ENCODE measurements at places on chromosomes 7 and 10.
A peak's percentile ranks its signal among the peaks of the same experiment; 100 is the strongest.

- DNase-seq, result peak; percentile 72
Measured at GRCh38 chr7:142357953-142358520, 100.2 kb upstream of the PRSS58 start.

GRCh38 chr7:136698231-136698630 is 170.2 kb upstream of the CHRM2 start:
- DNase-seq, result no peak

DNA sequence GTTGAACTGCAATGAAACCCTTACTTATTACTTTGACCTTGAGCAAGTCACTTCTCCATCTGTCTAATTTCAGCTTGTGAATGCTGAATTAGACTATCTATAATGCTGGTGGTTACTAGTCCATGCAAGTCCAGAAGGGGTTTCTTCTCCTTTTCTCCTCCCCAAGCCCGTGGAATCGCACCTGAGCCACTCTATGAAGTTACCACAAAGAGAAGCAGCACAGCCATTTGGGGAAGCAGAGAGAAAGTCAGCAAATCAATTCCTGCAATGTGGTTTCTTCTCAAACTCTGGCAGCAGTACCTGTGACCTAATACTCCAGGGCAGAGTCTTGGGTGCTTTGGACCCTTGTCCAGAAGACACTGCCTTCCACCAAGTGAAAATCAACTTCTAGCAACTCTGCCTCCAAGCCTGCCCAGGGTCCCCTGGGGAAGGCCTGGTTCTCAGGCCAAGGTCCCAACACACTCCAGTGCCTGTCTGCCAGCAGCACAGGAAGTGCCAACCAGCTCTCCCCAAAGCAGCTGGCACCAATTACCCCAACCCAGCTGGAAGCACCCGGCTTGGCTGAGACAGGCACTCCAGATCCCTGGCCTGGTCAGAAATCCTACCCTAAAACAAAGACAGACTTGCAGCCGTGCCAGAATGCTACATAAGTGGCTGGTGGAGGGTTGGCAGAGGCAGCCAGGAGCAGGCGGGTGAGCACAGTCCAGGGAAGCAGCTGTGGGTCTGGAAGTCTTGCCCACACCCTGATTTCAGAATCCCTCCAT is 200.3 kb downstream of the LSM5 start:
- no peak for DNase-seq

DNA sequence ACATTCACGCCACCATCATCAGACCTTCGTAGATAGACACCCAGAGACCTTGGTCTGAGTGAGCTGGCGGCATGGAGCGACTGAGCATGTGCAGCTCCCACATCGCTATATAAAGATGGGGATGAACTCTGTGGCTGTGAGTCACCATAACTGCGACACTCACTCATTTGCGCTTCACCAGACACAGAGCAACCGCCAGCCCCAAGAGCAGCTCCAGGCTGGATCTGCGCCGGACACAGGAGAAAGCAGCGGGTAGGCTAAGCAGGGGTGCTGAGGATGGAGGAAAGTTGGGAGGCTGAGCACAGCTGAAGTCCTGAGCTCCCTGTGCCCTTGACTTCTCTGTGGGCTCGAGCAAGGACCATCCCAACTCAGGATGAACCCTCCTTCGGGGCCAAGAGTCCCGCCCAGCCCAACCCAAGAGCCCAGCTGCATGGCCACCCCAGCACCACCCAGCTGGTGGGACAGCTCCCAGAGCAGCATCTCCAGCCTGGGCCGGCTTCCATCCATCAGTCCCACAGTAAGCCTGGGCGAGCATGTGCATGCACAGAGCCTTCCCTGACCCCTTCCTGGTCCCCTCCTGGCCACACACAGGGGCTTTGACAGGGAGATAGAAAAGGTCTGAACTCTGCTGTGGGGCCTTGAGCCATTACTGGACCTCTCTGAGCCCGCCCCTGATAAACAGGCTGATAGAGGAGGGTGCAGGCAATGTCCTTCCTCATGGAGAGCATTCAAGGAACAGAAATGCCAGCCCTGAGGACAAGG is at the start of gene OPN4:
TSS of gene OPN4 (plus strand) at position 137 of the 762 bp plus-strand sequence. CDS start at position 374, 237 bp downstream.
- peak; percentile 28 for DNase-seq

All from astrocyte of the spinal cord (primary cell).